ENCODE measurements at places on chromosomes 3 and 15. TPM values are rescaled to one million over a fixed set of nuclear protein-coding genes. Genes with fewer than 3 reads are reported as not detected.

DNA sequence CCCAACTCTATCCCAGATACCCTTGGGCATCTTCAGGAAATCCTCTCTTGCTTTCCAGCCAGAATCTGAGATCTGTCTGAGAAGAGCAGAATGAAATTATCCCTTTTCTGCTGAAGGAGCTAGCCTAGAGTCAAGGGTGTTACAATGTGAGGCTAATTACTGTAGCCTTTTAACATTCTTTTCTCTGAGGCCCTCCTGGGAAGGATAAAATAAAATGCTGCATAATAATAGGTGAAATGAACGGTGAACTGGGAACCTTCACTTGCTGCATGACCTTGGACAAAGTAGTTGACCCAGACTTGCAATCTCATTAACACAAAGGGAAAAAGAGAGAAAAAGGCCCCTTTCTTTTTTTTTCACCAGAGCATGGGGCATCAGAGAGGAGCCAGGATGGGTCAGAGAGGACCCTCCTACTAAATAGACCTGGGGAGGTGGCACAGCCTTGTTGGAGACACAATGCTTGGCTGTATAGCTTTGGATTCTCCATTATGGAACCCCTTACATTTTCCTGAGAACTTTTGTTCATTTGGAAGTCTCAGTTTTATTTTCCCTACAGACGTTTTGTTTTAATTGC, 137.0 kb upstream of the LIPC start:
- no peaks in the 10 kb centered on the region for H3K36me3 ChIP-seq
- H3K27ac ChIP-seq = peak overlapping the region; percentile 27
- H3K27me3 ChIP-seq = no peaks in the 10 kb centered on the region
- H3K4me1 ChIP-seq = peaks cover 36% of the 10 kb centered on the region
- no peak for DNase-seq

GRCh38 chr15:101692801-101693598, 31.3 kb downstream of the TARS3 start:
- H3K27me3 ChIP-seq = no peaks in the 10 kb centered on the region
- peak; percentile 18 for DNase-seq
- H3K27ac ChIP-seq = no peak overlapping the region
- peaks cover 17% of the 10 kb centered on the region for H3K36me3 ChIP-seq
- H3K4me1 ChIP-seq = no peaks in the 10 kb centered on the region

DNA sequence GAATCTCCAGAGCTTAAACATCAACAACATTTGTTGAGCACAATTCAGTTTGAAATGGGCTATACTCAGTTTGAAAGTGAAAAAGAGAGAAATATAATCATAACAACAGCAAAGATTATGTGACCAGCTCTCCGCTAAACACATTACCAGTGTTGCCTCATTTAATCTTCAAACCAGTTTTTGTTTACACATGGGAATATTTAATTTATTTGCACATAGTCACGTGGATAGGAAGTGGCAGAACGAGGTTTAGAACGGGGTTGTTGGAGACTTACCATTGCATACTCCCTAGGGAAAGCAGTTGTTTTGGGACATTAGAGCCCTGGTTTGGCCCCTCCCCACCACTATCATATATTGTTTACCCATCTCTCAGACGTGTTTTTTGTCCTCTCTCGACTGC, 77.2 kb downstream of the IL1RAP start:
- no peak overlapping the region for H3K4me3 ChIP-seq
- H3K27me3 ChIP-seq = no peaks in the 10 kb centered on the region
- DNase-seq = no peak
- H3K36me3 ChIP-seq = no peaks in the 10 kb centered on the region
- H3K4me1 ChIP-seq = no peaks in the 10 kb centered on the region

- H3K4me3 ChIP-seq = no peak overlapping the region
- H3K4me1 ChIP-seq = peaks cover 15% of the 10 kb centered on the region
- H3K27ac ChIP-seq = no peak overlapping the region
These were observed 13.1 kb upstream of the KY start for GRCh38 chr3:134663721-134664456.

- H3K4me3 ChIP-seq = no peak overlapping the region
- DNase-seq = peak; percentile 89
- no peaks in the 10 kb centered on the region for H3K27me3 ChIP-seq
- peak overlapping the region; percentile 75 for H3K27ac ChIP-seq
These were observed 88.8 kb upstream of the HES1 start for GRCh38 chr3:194046995-194047645.

DNA sequence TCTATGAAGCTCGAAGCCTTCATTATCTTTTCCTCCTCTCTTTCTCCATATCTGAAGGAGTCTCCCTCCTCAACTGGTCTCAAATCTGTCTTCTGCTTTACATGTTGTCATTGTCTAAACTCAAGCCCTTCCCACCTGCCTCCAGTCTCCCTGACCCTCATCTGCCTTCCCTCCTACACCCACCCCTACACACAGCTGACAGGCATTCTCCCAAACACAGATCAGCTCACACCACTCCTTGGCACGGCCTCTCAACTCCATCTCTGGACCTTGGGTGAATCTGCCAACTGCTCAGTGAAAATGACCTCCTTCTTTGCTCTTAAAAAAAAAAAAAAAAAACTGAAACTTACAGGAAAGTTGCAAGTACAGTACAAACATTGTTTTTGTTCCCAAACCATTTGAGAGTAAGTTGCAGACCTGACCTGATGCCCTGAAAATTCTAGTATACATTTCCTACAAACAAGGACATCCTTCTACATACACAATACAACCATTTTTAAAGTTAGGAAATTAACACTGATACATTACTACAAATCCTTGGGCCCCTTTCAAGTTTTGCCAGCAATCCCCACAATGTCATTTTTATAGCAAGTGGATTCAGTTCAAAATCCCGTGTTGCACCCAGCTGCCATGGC, 49.4 kb upstream of the UBE2E1 start:
- H3K27me3 ChIP-seq = no peaks in the 10 kb centered on the region
- H3K4me3 ChIP-seq = no peak overlapping the region
- H3K27ac ChIP-seq = no peak overlapping the region
- no peaks in the 10 kb centered on the region for H3K4me1 ChIP-seq
- no peaks in the 10 kb centered on the region for H3K36me3 ChIP-seq

DNA sequence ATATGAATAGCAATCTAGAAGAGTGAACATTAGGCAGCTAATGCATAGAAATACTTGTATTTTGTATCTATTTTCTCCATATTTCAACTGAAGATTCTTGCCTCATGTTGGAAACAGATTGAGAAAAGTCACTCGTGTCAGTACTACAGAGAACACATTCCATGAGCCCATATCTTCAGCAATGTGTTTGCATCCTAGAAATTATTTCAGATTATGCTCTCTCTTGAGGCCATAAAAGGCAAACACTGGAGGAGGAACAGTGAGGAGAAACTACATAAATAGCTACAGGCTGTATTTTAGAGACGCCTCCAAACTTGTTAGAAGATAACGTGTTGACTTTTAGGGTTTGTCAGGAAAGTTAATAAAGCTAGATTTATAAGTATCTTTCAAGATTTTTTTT, 906.9 kb downstream of the FHIT start:
- H3K27me3 ChIP-seq = no peaks in the 10 kb centered on the region
- no peak for DNase-seq
- no peak overlapping the region for H3K4me3 ChIP-seq
- no peaks in the 10 kb centered on the region for H3K4me1 ChIP-seq
- no peaks in the 10 kb centered on the region for H3K36me3 ChIP-seq

GRCh38 chr3:45946875-45947274, 3.6 kb downstream of the CXCR6 start:
- H3K36me3 ChIP-seq = peaks cover 33% of the 10 kb centered on the region
- H3K4me3 ChIP-seq = no peak overlapping the region
- H3K4me1 ChIP-seq = peaks cover 9% of the 10 kb centered on the region
- DNase-seq = no peak
- H3K27me3 ChIP-seq = no peaks in the 10 kb centered on the region

The SPATA12 gene
- not detected for total RNA-seq

The CSPG4 gene
- total RNA-seq = 4.0 TPM

The GCSAM gene
- 0.33 TPM for total RNA-seq

The BUB1B gene
- 2.1 TPM for total RNA-seq

The IGSF10 gene
- total RNA-seq = 2.4 TPM

Data from thyroid gland (tissue), 4 donors.